ENCODE measurements at places on chromosomes 3 and 15.

DNA sequence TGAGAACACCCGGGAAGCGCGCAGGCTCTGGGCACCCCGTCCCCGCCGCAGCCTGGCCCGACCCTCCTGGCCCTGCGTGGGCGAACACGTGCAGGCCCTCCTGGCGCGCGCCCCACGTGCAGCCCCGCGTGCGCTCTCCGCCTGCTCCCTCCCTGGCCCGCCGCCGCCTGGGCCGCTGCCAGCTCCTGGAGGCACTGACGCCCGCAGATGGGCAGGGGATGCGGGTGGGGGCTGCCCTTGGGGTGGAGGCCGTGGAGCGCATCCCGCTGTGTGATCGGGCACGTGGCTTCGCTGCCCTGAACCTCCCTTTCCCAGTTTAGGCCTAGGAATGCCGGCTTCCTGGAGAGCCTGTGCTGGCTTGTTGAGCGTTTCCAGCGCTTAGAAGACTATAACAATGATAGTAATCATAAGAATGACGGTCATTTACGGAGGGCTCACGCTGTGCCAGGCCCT is 104.6 kb upstream of the SLC6A6 start:
- DNase-seq, result no peak

DNA sequence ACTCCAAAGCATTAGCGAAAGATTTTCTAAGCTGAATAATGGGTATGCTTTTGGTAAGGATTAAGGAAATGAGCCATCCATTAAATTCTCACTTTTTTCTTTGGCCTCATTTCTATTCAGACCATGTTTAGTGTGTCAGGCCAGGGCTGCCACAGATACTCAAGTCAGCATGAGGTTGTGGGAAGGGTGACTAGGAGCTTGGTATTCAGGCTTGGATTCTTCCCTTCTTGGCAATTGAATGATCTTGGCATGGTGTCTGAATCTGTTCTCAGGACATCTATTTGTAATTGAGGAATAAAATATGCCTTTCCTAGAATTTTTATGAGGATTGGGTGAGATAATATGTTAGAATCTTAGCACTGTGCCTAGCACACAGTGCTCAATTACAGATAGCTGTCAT is 11.2 kb downstream of the CCNB2 start:
- no peak for DNase-seq

- no peak for DNase-seq
Observed at GRCh38 chr15:98835876-98836275, 171.7 kb downstream of the PGPEP1L start.

DNA sequence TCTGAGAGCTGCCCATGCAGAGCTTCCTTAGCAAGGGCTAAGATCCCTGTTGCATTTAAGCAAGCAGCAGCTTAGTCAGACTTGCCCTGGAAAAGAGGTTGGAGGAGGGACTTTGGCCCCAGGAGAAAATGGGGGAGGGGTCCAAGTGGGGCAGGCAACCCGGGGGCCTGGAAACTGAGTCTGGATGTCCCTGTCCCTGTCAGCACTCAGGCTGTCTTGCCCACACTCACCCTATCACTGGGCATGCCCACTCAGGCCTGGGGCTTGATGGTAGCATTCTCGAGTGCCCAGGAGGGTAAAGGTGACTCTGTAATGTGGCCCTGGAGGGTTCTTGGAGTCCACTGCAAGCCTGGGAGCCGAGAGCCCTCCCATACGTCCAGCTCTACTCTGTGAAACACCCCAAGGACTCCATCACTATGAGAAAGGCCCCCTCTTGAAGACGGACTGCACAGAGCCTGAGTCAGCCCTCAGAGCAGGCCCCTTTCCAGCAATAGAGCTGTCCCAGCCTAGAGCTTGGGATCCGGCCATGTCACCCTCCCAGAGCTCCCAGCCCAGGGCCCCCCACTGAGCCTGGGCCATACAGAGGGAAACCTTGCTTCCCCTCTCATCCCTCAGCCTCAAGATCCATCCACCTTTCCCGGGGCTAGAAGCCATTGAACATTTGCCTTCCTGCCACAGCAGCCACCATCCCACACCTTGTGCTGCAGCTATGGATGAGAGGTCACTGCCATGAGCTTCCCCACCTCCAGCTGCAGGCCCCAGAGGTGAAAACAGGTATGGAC is 13.4 kb downstream of the MYL3 start:
- DNase-seq, result peak; percentile 60

DNA sequence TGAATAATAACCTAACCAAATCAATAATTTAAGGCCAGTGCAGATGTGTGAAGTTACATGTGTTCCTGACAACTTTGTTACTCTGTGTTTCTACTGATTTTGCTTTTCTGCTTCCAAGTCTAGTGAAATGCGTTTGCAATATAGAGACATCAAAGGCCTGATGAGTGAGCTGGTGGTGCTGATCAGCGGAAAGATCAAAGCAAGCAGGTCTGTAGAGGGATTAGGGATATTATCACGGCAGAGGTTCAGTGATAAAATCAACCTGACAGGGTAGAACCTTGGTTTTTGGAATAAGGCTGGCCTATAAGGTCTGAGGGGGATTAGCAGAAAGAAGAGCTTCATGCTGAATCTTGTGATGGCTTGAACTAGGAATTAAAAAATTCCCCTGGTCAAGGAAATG is 111.7 kb downstream of the EDEM1 start:
- no peak for DNase-seq

- DNase-seq, result no peak
Observed at GRCh38 chr3:142664819-142665218, 59.0 kb upstream of the TRPC1 start.

- DNase-seq, result no peak
Observed at GRCh38 chr15:28919201-28919635, 33.4 kb downstream of the APBA2 start.

DNA sequence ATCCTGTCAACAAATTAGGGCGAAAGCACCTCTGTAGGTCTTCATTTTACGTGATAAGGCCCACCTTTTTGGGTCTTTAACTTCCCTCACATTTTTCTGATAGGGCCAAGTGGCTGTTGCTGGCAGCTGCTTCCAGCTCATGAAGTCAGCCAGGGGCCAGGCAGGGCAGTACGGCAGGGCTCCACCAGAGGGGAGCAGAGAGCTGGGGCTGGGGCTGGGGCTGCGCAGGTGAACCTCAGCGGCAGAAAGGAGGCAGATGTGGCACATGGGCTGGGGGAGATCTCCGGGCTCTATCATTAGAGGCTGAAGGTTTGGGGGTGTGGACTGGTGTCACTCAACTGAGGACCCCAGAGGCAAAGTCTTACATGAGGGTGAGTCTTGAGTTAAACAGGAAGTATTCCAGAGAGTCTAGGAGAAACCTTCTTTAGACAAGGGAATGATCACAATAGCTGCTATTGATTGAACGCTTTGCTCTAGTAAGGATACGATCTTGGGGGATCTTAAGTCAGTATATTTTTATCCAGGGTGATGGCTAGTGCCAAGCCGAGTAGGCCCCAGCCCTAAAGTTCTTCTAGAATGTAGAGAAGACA is 62.8 kb upstream of the MEX3B start:
- no peak for DNase-seq

GRCh38 chr15:101464999-101465669 is 24.4 kb downstream of the PCSK6 start:
- no peak for DNase-seq

- DNase-seq, result no peak
Observed at GRCh38 chr3:156859578-156859977, 33.4 kb downstream of the LEKR1 start.

- no peak for DNase-seq
Observed at GRCh38 chr3:31766669-31767068, 214.4 kb downstream of the OSBPL10 start.

GRCh38 chr3:101811875-101812274 is 32.9 kb downstream of the NXPE3 start:
- no peak for DNase-seq

GRCh38 chr15:68256675-68257450 is 20.7 kb upstream of the FEM1B start:
- DNase-seq, result peak; percentile 92

GRCh38 chr3:42043099-42043813 is 47.9 kb upstream of the TRAK1 start:
- peak; percentile 80 for DNase-seq

DNA sequence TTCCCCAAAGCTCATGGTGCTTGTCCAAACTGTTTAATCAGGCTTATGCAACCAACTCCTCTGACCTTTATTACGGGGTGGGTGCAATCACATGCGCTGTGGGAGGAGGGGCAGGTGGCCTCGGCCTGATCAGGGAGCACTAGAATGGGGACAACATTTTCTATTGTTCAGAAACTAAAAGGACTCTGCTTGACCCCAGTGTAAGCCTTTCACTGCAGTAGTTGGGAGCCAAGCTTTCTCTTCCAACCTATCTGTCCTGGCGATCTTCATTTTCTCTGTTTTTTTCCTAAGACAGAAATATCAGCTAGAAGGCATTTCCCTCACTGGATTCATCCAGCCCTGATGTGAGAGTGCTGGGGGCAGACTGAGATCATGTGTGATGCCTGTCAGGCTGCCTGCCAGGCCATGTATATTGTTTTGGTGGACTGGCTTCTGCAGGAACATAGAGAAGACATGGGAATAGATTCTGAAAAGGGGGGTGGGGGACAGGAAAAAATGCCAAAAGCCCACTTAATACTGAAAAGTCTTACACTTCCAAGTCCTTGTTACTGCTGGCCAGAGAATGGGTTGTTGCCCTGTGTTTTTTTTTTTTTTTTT is 627.0 kb upstream of the TBL1XR1 start:
- DNase-seq, result no peak

- DNase-seq, result no peak
Observed at GRCh38 chr3:192817053-192817452, 89.7 kb upstream of the FGF12 start.

DNA sequence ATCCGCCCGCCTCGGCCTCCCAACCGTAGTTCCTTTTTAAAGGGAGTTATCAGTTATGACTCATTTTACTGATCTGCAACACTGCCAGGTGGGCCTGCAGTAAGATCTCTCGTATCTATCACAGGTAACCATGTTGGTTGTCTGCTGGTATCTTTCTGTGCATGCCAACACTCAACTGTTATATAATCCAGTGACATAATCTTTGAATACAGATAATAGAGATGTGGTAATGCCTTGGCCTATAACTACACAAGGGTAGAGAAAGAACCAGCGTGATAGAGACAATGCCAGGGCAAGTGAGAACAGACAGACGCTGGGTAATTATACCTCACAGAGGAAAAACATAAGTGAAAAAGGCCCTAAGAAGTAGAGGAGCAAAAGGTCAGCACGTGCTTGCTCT is 11.0 kb upstream of the ARPP19 start:
- DNase-seq, result no peak

DNA sequence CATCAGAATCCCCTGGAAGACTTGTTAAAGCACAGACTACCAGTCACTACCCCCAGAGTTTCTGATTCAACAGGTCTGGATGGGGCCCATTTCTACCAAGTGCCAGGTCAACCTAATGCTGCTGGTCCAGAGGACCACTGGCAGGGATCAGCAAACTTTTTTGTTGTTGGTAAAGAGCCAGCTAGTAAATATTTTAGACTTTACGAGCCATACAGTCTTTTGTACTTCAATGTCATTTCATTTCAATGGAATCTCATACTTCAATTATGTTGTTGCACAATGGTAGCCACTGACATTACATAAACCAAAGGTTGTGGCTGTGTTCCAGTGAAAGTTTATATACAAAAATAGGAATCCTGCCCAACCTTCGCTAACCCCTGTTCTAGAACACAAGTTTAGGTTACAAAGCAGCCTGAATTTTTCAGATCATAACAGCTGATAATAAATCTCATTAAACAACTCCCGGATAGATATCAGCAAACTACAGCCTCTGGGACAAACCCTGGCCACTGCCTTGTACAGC is 28.7 kb downstream of the ULK4 start:
- DNase-seq, result no peak

- DNase-seq, result no peak
Observed at GRCh38 chr3:100994809-100995208, 1.6 kb upstream of the ABI3BP start.

DNA sequence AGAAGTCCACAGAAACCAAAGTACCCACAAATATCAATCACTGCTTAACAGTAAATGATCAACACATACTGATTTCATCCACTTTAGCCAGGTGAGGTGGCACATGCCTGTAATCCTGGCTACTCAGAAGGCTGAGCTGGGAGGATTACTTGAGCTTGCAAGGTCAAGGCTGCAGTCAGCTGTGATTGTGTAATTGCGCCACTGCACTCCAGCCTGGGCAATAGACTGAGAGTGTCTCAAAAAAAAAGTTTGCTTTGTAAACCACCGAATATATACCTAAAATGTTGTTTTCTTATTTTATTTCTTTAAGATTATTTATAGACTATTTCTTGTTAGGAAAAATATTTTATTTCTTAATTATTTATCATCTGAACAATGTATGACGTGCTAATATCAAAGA is 8.7 kb upstream of the ATP13A4 start:
- no peak for DNase-seq

DNA sequence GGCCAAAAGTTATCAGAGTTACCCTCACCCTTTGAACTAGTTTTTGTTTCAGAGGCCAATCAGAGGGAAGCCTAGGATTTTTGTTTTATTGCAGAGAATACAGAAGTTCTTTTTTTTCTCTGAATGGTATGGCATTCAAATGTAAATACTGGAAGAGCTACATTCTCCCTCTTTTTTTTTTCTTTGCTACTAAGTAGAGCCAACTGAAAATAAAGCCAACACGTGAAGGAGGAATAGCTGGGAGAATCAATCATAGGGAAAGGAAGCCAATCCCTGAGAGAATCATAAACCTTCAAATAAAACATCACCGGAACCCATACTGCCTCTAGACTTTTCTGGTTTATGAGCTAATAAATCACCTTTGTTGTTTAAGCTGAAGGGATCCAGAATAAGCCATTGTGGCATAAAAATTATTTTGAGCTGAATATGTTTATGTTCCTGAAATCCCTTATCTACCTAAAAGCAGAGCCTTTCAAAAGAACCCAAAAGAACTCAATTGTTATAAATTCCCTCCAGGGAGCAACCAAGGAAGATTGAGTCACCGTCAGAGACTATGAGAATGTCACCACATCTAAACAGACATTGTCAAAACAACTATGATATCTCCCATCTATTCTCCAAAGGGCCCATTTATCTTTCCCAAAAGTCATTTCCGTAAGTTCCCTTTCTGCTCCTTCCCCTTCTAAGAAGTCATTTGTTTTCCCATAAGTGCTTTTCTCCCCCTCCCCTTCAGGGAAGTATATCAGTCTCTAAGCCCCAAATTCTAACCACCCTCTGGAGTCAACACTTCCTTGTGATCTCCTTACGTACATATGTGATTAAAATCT is 3.8 kb upstream of the ZNF280D start:
- DNase-seq, result no peak
